Fibroblast of gingiva (primary cell): ENCODE measurements at places on chromosomes 5 and 9.

GRCh38 chr5:53180991-53181390 lies 71.4 kb upstream of the MOCS2 start:
- DNase-seq, result no peak

- no peak for DNase-seq
Observed at GRCh38 chr5:135487037-135487395, 34.9 kb upstream of the TIFAB start.

GRCh38 chr9:135746565-135746964 lies 44.6 kb downstream of the KCNT1 start:
- no peak for DNase-seq

GRCh38 chr5:82917584-82917983 lies 159.6 kb downstream of the TMEM167A start:
- DNase-seq, result no peak

- DNase-seq, result no peak
Observed at GRCh38 chr9:114924327-114924726, 6.1 kb downstream of the TNFSF8 start.

- DNase-seq, result no peak
Observed at GRCh38 chr9:123322273-123323195, 33.5 kb upstream of the CRB2 start.
